HuH-7 (cell line): ENCODE measurements at places on chromosomes 12 and 14.

DNA sequence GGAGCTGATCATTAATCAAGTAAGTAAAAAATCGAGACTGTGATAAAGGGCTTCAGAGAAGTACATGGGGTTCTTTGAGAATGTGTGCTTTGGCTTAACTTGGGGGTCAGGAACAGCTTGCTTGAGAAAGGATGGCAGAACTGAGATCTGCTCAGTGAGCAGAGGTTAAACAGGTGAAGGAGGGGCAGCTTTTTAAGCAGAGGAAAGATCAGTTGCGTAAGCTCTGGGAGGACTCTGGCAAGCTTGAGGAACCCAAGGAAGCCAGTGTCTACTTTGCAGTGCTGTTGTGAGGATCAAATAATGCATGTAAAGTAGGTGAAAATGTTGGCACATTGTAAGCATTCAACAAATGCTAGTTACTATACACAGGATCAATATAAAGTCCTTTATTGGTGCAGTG lies 30.6 kb downstream of the WIF1 start:
- DNase-seq = no peak

- DNase-seq = no peak
These were observed 1.5 kb downstream of the CRIP1 start for GRCh38 chr14:105487986-105488777.

DNA sequence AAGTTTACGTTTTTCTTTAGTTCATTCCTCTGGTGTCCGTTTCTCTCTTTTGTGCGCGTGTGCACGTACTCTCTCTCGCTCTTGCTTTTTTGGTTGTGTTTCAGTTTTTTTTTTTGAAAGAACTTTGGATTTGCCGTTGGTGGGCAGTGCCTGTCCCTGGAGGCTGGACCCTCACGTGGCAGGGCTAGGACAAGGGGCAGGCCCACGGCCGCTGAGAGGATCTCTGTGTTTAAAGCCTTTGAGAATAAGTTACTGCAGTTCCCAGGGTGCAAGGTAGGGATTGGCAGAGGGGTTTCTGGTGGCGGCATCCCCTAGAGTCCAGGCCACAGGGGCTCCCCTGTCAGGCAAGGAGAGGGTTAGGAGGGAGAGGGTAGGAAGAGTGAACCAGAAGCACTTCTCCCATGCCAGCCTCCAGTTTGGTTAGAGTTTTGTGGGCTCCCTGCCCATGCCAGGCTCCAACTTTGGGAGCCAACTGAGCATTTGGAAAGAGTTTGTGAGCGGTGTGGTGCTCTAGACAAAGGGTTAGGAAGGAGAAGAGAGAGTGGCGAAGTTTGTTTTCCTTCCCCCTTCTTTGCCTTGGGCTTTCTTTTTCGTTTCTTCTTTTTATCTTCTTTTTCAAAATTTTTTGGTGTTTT lies 30.5 kb downstream of the ZFHX2 start:
- DNase-seq = no peak

DNA sequence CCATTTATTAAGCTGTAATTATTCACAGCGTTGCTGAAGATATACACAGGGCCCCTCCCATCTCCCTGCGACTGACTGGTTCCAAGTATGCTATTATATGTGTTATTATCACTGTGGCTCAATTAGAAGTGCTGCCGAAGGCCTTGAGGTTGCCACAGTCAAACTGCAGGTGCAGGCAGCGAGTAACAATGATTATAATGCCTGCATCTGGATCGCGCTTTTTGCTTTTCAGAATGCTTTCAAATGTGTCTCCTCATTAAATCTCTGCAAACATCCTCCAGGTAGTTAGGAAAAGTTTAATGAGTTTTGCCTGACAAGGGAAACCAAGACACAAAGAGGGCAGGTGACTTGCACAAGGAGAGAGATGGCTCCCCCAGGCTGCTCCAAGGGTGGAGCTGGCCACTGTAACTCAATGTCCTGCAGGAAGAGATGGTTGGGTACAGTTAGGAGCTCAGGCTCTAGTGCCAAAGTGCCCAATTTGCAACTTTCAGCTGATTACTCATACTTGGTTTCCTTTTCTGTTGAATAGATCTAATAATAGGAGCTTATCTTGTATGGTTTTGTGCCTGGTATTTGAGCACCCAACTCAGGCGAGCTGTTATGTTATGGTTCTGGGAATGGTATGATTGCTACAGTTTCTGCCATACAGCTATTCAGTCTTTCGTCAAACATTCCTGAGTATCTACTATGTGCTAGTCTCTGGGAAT lies 1.7 kb upstream of the SYNE3 start:
- no peak for DNase-seq
